Cortex of kidney (tissue), 1 donor: ENCODE measurements at places on chromosomes 16 and 17.

- no peak for DNase-seq
Observed at GRCh38 chr17:62720126-62720850, 87.8 kb downstream of the MARCHF10 start.

- DNase-seq = no peak
Observed at GRCh38 chr16:53159781-53160436, 105.1 kb downstream of the CHD9 start.

DNA sequence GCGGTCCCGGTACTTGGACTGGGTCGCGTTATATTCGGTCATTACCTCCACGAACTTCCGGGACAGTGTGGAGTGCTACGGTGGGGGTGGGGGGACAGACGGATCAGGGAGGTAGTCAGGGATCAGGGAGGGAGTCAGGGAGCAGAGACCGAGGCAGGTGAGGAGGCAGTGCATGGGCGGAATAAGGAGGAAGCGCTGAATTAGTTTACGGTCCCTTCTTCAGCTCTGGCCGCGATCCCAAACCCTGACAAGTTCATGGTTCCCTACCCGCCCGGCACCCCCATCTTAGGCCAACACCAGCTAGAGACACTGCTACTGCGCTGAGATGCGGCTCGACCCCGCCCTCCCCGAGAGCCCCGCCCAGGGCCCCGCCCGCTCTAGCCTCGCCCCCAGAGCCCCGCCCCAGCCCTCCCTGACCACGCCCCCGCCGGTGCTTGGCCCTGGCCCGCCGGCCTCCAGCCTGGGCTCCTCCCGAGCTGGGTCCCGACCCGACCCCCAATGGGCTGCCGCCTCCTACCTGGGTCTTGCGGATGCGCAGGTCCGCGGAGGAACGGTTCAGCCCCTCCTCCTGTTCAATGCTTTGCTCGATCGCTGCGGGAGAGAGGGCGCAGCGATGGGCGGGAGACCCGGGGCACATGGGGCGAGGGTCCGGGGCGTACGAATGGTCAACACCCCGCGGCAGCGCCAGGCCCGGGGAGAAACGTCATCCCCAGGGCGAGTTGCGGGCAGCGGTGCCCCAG is 12.1 kb downstream of the HSD3B7 start:
- DNase-seq = no peak

DNA sequence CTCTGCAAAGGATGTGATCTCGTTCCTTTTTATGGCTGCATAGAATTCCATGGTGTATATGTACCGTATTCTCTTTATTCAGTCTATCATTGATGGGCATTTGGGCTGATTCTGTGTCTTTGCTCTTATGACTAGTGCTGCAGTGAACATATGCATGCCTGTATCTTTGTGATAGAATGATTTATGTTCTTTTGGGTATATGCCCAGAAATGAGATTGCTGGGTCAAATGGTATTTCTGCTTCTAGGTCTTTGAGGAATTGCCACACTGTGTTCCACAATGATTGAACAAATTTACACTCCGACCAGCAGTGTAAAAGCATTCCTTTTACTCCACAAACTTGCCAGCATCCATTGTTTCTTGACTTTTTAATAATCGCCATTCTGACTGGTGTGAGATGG is 60.2 kb upstream of the ADORA2B start:
- DNase-seq = no peak

- no peak for DNase-seq
Observed at GRCh38 chr17:75152922-75153779, 1.2 kb downstream of the JPT1 start.

DNA sequence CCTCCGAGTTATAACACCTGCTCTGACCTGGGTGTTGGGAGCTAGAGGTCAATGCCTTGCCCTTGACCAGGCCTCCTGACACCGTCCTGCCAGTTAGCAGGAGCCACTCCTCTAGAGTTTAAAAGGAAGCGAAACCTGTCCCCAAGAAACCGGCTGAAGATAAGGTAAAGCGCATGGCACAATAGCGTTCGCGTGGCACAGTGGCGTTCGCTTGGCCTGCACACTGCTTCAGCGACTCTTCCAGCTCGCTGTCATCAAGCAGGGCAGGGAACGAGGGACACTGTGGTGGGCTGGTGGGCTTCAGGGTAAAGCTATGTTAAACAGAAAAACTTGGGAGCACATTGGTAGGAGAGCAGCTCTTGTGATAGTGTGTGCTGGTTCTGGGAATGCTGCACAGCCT is 28.2 kb upstream of the ETV4 start:
- DNase-seq = no peak

GRCh38 chr16:27824786-27825185 is 238.7 kb downstream of the GSG1L start:
- no peak for DNase-seq

DNA sequence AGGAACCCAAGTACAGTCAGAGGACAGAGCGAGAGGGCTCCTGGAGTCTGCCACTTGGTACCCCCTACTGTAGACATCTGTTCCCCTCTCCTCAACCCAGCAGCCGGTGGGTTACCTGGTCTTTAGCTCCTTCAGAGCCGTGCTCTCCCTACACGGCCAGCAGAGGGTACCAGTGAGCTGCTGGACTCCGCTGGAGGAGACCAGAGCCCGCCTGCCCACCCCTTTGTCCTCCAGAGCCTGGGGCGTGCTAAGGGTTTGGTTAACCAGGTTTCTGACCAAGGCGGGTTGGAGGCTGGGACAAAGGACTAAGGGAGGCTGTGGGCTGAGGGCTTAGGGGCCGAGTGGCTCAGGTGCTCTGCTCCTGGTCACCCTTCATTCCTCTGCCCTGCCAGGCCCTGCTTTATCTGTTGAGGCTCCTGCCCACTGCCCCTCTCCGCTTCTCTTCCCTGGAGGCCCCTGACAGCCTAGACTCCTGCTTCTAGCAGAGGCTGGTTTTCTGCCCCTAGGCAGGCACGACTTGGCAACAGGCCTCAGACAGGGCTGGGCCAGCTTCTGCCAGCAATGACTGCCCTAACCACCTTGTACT is 2.7 kb upstream of the HSD11B2 start:
- DNase-seq = no peak

- DNase-seq = no peak
Observed at GRCh38 chr17:70288540-70289290, 119.4 kb downstream of the KCNJ2 start.

- DNase-seq = no peak
Observed at GRCh38 chr16:73420244-73420643, 372.3 kb upstream of the ZFHX3 start.

- DNase-seq = no peak
Observed at GRCh38 chr16:67613808-67614207, 31.1 kb upstream of the CARMIL2 start.

- DNase-seq = no peak
Observed at GRCh38 chr17:63549289-63549945, 860 bp upstream of the DCAF7 start.

DNA sequence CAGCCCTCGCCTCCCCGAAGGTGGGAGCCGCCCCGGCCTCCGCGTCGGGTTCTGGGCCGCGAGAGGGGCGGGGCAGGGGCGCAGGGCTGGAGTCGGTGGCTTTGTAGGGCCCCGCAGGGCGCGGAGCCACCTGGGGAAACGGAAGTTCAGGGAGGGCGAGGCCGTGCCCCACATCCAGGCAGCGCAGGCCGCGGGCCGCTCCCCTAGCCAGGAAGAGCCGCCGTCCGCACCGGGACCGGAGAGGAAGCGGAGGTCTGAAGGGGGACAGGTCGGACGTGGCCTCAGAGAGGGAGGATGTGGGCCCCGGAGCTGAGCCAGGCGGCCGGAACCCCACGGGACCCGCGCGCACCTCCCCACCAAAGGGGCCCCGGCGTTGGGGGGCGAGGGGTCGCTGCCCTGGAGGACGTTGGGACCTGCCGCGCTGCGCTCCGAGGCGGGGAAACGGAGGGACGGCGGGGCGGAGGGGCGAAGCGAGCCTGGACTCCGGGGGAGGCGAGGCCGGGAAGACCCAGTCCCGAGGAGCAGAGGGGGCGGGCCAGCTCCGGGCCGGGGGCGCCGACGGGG is 482 bp upstream of the SLC16A3 start:
- no peak for DNase-seq

DNA sequence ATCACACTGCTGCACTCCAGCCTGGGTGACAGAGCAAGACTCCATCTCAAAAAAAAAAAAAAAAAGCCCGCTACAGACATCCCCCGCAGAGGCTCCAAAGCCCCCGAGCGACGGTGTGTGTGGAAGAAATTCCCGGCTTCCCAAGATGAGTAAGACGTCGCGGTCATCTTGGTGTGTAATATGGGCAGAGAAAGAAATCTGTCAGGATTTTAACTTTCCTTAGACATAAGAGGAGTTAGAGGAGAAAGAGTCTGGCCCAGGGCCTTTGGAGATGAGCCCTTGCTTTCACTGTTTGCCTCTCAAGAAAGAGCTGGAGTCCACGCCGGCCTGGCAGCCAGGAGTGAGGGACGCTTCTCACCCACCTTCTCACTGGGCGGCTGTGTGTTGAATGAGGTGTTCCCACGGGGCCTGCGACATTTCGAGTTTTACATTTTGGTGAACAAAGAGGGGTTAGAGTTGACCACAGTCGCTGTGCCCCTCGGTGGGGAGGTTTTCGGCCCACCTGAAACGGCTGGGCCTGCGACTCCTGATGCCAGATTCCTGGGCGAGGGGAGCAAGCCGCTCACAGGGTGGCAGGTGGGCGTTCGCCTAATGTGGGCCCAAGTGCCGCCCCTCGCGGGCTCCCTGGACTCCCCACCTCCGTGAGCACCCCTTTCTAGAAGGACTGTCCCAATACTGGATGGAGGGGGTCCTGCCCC is 17.9 kb downstream of the C1QTNF1 start:
- DNase-seq = no peak

DNA sequence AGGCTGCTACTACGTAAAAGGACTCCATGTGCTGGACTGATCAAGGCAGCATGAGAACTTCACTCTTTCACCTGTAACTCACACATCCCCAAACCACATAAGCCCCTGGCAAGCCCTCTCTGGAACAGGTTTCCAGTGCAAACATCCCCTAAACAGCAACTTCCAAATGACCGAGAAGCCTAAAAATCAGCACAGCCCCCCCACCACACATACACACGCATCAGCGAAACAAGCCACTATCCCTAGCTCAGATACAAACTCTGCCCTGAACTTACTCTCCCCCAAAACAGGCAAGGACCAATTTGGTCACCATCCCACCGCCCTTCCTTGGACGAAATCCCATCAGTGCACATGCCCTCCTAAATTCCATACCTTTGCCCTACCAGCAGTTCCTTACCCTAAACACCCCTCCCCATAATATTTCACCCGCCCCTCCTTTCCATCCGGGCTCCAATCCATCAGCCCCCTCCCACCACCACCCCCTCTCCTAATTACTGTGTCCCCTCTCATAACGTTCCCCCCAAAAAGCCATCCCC is 735 bp downstream of the LSM12 start:
- DNase-seq = no peak

DNA sequence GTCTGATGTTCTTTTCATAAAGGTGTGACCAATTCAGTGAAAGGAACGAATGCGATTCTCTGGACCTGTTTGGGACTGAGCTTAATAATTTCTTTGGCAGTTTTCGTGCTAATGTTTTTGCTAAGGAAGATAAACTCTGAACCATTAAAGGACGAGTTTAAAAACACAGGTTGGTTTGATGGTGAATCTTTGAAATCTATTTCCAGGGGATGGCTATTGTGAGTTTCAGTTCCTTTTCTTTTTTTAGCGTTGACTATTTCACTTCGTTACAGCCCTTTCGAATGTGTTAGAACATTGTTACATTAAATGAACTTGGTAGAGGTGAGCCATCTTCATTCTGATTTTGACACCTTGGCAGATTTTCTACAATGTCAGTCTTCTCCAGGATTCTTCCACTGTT is 1.2 kb downstream of the TNFRSF17 start:
- DNase-seq = no peak

- no peak for DNase-seq
Observed at GRCh38 chr17:57794841-57795240, 49.7 kb upstream of the CCDC182 start.

DNA sequence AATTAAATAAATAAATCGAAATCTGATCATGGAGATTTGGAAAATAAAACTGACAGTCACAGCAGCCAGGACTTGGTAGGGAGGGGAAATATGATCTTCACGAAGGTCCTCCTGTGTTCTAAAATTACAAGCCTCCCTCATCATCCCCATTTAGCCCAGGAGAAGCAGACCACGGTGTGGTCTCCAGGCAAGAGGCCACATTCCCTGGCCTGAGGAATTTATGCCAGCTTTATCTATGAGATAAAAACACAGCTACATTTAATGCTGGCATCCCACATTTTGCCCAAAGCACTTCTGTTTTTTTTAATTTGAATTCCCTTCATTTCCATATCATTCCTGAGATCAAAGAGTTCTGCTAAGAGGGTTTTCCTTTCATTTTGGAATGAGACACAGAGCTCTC is 43.2 kb downstream of the ABCC12 start:
- DNase-seq = no peak

DNA sequence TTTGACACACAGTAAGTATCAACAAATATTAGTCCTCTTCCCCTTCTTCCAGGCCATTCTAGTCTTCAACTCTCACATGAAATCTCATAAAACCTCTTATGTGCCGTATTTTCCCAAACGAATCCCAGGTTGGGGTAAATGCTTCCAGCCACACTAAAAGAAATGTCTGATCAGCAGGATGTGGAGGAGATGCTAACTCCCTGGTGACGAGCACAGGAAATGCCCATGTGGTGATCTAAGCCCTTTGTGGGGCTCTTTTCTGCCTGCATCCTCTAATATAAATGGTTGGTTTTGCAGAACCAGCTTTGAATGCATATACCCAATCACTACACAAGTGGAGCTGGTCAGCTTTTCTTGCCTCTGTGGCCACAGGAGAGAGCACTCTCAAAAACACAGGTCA is 498.2 kb upstream of the ERCC4 start:
- no peak for DNase-seq

GRCh38 chr17:35479271-35479670 is 30.7 kb upstream of the SLFN13 start:
- DNase-seq = no peak

DNA sequence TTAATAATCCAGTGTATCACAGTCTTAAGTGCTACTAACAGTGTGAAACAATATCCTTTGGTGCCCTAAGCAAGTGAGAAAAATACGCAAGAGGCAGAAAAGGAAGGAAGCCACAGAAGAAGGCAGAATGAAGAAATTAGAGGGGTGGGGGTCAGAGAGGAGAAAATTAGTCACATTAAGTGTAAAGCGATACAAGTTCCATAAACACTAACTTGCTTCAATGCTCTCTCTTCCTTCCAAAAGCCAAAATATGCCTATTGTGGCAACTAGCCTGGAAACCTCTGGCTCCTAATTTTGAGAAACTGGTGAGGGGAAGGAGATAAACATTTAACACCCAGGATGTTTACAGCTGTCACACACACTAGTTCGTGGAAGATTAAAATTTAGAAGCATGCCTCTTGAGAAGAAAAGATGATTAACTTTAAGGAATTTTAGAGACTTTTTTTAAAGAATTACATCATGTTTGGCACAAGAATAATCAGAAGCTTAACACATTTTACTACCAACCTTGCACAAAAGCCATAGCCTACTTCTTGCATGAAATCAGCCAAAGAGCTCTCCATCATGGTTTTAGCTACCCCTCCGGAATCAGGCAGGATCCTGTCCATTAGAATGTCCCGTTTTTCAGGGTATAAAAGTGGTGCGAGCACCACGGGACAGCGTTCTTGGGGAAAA is 44.7 kb downstream of the CNOT1 start:
- DNase-seq = no peak

DNA sequence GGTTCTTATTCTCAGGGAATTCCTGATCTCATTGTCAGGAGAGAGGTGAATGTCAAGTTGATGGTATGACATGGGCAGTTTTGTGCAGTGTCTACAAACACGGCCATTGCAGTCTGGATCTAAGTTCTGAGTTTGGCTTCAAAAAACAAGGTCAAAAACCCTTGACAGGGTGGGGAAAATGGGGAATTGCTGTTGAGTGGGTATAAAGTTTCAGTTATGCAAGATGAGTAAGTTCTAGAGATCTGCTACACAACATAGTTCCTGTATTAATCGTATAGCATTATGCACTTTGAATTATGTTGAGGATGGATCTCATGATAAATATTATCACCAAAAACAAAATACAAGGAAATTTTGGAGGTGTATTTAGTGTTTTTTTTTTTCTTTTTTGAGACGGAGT is 36.6 kb upstream of the CARMIL2 start:
- DNase-seq = no peak
